ENCODE measurements at places on chromosomes 16 and 17.
A peak's percentile ranks its signal among the peaks of the same experiment; 100 is the strongest.

- DNase-seq: no peak
- no peaks in the 10 kb centered on the region for H3K4me1 ChIP-seq
- no peak overlapping the region for H3K4me3 ChIP-seq
- H3K27ac ChIP-seq: no peak overlapping the region
Measured at GRCh38 chr17:40610359-40610758, 37.3 kb downstream of the SMARCE1 start.

GRCh38 chr17:44878627-44879221, 20.5 kb downstream of the EFTUD2 start:
- H3K27me3 ChIP-seq: no peaks in the 10 kb centered on the region
- no peaks in the 10 kb centered on the region for H3K4me1 ChIP-seq
- H3K4me3 ChIP-seq: no peak overlapping the region
- DNase-seq: no peak
- peaks cover 84% of the 10 kb centered on the region for H3K36me3 ChIP-seq
- H3K27ac ChIP-seq: no peak overlapping the region

DNA sequence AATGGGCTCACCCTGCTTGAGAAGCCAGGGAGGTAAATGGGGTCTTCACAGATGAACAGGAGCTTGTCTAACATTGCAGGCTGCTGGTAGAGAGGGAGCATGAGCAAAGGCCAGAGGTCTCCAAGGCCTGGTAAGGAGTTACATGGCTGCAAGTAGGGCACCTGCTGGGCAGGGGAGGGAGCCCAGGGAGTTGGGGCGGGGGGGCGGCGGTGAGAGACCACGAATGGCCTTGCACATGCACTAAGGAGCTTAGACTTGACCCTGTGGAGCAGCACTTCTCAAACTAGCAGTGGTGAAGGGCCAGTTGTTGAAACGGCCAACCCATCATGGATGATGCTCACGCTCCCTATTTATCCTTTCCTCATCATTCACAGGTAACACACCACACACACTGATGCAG, 38.4 kb downstream of the ERN1 start:
- no peaks in the 10 kb centered on the region for H3K27me3 ChIP-seq
- no peak overlapping the region for H3K27ac ChIP-seq
- H3K36me3 ChIP-seq: peaks cover 3% of the 10 kb centered on the region
- H3K4me3 ChIP-seq: no peak overlapping the region

- no peaks in the 10 kb centered on the region for H3K4me1 ChIP-seq
- H3K27me3 ChIP-seq: no peaks in the 10 kb centered on the region
- H3K27ac ChIP-seq: no peak overlapping the region
Measured at GRCh38 chr17:72502371-72503341, 381.8 kb downstream of the SOX9 start.

DNA sequence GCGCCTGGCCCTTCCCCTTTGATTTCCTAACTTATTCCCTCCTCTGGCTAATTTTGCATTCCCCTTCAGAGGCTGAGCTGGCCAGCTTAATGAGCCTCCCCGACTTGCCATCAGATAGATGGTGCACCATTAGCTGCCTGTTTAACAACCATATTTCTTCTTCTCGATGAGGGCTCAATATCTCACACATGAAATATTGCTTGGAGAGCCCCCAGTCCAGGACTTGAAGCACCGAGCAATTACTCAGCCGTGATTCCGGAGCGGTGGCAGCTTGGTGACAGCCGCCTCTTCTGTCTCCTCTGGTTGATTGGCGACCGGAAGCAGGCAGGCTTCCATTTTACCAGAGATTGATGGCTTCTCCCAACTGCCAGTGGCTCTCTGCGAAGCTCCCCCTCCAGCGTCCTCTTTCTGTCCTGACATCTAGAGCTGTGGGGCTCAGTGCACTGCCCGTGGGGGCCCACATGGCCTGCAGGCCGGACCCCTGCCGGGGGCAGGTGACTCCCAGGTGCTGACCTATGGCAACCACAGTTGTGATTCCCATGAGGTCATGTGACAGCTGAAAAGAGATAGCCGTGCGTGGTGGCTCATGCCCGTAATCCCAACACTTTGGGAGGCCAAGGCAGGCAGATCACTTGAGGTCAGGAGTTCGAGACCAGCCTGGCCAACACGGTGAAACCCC, 133.7 kb upstream of the SEC14L1 start:
- no peak overlapping the region for H3K27ac ChIP-seq
- H3K27me3 ChIP-seq: no peaks in the 10 kb centered on the region
- H3K4me1 ChIP-seq: no peaks in the 10 kb centered on the region
- H3K36me3 ChIP-seq: no peaks in the 10 kb centered on the region

- H3K27ac ChIP-seq: peak overlapping the region; percentile 63
- no peaks in the 10 kb centered on the region for H3K27me3 ChIP-seq
- H3K36me3 ChIP-seq: no peaks in the 10 kb centered on the region
- H3K4me1 ChIP-seq: peaks cover 5% of the 10 kb centered on the region
- H3K4me3 ChIP-seq: peak overlapping the region; percentile 64
Measured at GRCh38 chr16:75555213-75555706, 792 bp downstream of the TMEM231 start.

DNA sequence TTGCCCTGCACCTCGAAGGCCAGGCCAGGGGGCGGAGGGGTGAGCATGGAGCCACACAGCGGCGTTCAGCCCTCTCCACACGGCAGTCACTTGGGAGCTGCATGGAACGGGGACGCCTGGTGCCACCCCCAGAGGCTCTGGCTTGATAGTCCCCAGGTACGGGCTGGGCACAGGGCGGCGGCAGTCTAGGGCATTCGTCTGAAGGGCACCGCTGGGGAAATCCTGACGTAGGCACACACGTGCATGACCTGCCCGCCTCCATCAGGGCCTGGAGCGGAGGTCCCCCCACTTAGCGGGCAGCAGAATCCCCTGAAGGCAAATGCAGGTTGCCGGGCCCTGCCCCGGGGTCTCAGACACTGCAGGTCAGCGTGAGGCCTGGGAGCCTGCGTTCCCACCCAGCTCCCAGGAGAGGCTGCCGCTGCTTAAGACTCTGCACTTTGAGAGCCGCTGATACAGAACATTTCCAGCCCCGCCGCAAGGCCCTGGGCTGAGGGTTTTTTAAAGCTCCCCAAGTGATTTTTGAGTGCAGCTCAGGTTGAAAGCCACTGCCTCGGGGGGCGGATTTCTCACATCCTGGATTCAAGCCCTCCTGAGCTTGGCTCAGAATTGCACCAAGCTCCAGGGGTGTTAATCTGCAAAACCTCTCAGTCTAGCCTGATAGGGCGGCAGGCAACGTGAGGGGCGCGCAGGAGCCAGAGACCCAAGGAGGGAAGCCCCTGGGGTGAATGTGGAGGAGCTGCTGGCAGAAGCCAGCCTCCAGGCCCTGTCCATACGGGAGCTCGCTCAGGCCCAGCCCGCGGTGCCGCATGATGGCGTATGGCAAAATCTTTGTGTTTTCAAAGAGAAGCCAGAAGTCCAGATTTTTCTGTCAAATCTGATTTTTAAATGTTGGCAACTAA, 182.3 kb upstream of the GSE1 start:
- no peaks in the 10 kb centered on the region for H3K27me3 ChIP-seq
- no peak for DNase-seq
- no peak overlapping the region for H3K4me3 ChIP-seq

DNA sequence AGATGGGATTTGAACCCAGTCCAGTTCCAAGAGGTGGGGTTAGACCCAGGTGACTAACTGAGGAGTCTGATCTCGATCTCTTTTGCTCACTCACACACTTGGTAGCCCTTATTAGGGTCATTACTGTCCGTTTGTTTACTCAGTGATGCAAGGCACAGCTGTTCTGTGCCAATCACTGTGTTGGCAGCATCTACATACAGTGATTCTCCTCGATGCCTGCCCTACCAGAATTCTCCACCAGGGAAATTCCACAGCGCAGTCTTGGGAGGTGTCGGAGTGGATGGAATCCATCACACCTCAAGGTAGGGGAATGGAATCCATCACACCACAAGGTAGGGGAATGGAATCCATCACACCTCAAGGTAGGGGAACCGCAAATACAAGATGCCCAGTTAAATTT, 279.6 kb downstream of the MAF start:
- no peaks in the 10 kb centered on the region for H3K36me3 ChIP-seq
- no peaks in the 10 kb centered on the region for H3K27me3 ChIP-seq
- DNase-seq: no peak
- no peaks in the 10 kb centered on the region for H3K4me1 ChIP-seq

GRCh38 chr16:50040018-50040417, 15.0 kb downstream of the CNEP1R1 start:
- no peak for DNase-seq
- H3K4me1 ChIP-seq: no peaks in the 10 kb centered on the region
- H3K4me3 ChIP-seq: no peak overlapping the region
- no peaks in the 10 kb centered on the region for H3K27me3 ChIP-seq
- no peak overlapping the region for H3K27ac ChIP-seq

DNA sequence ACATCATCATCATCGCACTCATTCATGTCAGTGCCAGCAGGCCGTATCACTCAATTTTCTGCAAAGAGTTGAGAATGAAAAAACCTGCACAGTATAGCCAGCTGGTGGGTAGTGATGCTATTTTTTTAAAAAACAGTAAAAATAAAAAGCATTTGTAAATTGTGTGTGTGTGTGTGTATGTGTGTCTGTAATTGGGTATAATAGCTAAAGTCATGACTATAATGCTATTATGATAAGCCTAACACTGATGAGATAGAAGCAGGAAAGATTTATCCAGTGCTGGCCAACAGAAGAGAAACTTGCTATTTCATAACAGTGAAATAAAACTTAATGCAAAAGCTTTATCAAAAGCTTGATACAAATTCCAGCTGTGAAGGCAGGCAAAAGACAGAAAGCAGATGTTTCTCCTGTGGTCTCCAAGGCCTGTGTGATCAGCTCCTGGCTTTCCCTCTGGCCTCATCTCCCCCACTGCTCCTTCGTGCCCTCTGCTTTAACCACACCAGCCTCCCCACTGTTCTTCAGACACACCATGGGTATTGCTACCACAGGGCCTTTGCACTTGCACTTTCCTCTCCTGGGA, 206.2 kb upstream of the IRX5 start:
- H3K4me1 ChIP-seq: no peaks in the 10 kb centered on the region
- no peak for DNase-seq
- H3K4me3 ChIP-seq: no peak overlapping the region

- H3K27me3 ChIP-seq: no peaks in the 10 kb centered on the region
- no peaks in the 10 kb centered on the region for H3K36me3 ChIP-seq
- no peak overlapping the region for H3K4me3 ChIP-seq
- no peak overlapping the region for H3K27ac ChIP-seq
- no peaks in the 10 kb centered on the region for H3K4me1 ChIP-seq
- DNase-seq: peak; percentile 11
Measured at GRCh38 chr16:21145738-21146137, 4.9 kb downstream of the DNAH3 start.

GRCh38 chr17:72812823-72813222, 279.7 kb downstream of the SLC39A11 start:
- H3K36me3 ChIP-seq: peaks cover 30% of the 10 kb centered on the region
- no peak for DNase-seq
- H3K27ac ChIP-seq: no peak overlapping the region
- H3K4me3 ChIP-seq: no peak overlapping the region
- H3K27me3 ChIP-seq: no peaks in the 10 kb centered on the region

GRCh38 chr17:67487506-67487905, 110.4 kb downstream of the PITPNC1 start:
- peaks cover 2% of the 10 kb centered on the region for H3K4me1 ChIP-seq
- DNase-seq: no peak
- H3K27ac ChIP-seq: no peak overlapping the region
- no peaks in the 10 kb centered on the region for H3K27me3 ChIP-seq
- no peaks in the 10 kb centered on the region for H3K36me3 ChIP-seq
- no peak overlapping the region for H3K4me3 ChIP-seq

DNA sequence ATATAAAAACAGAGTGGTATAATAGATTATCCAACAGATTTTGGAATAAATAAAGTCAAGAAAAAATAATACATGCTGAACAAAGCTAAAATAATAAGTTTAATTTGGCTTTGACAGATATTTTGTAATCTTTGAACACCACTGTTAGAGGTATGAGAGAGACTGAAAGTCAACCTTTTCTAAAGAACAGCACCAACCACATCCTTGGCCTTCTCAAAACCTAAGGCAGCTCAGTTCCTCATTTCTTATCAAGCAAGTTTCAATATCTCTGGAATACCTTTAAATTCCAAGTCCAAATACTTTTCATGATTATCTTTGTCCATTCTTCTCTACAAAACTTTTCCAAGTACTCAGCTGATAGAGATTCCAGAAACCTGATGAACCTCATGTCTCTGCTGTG, 1603.8 kb downstream of the CDH8 start:
- no peaks in the 10 kb centered on the region for H3K4me1 ChIP-seq
- no peak for DNase-seq
- H3K27ac ChIP-seq: no peak overlapping the region
- no peaks in the 10 kb centered on the region for H3K36me3 ChIP-seq
- H3K27me3 ChIP-seq: no peaks in the 10 kb centered on the region

- H3K27me3 ChIP-seq: no peaks in the 10 kb centered on the region
- no peaks in the 10 kb centered on the region for H3K4me1 ChIP-seq
- H3K36me3 ChIP-seq: no peaks in the 10 kb centered on the region
- H3K27ac ChIP-seq: no peak overlapping the region
- no peak overlapping the region for H3K4me3 ChIP-seq
- DNase-seq: no peak
Measured at GRCh38 chr16:65229191-65229662, 107.4 kb upstream of the CDH11 start.

DNA sequence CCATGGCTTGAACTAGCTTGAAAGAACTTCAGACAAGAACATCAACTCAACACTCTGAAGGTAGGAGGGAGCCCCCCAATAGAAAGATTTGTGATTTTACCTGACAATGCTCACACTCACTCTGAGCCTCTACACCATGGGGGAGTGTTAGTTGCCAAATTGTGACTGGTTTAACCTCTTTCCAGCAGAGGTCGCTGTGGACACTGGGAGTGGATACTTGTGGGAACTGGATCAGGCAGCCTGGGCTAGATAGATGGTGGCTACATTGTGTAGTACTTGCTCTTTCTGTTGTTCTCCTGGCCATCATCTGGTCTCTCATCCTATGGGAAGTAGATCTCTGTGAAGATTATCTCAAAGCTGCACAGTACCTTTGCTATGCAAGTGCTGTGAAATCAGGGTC, 2.9 kb downstream of the SMPD3 start:
- H3K27ac ChIP-seq: no peak overlapping the region
- H3K4me3 ChIP-seq: no peak overlapping the region
- no peaks in the 10 kb centered on the region for H3K36me3 ChIP-seq
- H3K4me1 ChIP-seq: peaks cover 16% of the 10 kb centered on the region
- no peak for DNase-seq

DNA sequence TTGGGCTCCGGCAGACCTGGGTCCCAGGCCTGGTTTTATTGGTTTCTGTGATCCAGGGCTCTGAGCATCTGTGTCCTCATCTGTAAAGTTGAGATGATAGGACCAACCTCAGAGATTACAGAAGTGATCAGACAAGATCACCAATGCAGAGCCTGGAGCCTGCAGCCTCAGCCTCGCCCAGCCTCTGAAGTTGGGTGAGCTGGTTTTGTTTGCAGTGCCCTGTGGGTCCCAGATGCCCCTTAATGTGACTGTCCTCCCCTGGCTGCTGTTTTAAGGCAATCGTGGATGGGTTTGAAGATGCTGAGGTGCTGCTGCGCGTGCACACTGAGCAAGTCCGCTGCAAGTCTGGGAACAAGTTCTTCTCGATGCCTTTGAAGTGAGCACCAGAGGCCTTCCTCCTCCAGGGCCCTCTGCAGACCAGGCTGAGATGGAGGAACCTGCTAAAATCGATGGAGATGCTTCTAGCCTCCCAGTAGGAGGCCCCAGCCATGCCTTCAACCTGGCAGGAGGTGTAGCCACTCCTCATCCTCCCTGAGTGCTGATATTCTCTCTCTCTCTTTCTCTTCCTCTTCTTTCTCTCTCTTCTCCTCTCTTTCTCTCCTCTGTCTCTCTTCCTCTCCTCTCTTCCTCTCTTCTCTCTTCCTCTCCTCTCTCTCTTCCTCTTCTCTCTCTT, 5.6 kb upstream of the MMP15 start:
- H3K4me3 ChIP-seq: no peak overlapping the region
- H3K4me1 ChIP-seq: peaks cover 4% of the 10 kb centered on the region
- peaks cover 14% of the 10 kb centered on the region for H3K36me3 ChIP-seq
- no peak overlapping the region for H3K27ac ChIP-seq
- no peaks in the 10 kb centered on the region for H3K27me3 ChIP-seq
